ENCODE measurements at places on chromosomes 5 and 9.
A peak's percentile ranks its signal among the peaks of the same experiment; 100 is the strongest.

DNA sequence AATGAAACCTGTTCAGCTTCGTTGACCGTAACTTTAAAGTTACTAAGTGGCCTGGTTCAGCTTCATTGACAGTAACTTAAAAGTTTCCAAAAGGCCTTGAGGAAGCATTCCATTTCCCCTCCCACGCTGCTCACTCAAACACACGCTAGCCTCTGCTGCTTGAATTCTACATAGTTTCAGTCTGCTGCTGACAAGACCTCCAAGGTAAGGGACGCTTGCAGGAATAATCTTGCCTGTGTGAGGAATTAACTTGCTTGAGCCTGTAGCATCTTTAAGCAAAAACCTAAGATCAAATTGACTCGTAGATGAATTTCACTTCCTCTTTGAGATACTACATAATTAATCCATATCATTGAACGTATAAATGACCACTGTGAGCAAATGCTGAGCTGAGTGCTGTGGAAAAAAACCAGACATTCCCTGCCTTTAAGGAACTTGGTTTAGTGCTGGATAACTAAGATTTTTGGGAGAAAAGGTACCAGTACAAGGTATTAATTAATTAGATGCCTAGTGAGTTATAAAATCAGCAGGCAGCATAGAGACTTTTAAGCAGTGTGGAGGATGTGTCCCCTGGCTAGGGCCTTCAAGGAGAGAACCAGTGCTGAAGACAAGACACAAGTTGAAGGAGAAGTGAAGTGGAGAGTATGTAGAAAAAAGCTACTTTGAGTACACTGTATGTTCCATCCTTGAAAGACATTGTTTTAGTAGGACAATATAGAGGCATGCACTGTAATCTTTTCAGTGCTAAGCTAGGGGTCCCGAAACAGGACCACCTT is 39.2 kb downstream of the GRAMD2B start:
- no peak for DNase-seq

GRCh38 chr5:169874621-169875020 is 105.7 kb downstream of the INSYN2B start:
- DNase-seq, result no peak

GRCh38 chr9:33781736-33782135 is 13.6 kb upstream of the PRSS3 start:
- no peak for DNase-seq

DNA sequence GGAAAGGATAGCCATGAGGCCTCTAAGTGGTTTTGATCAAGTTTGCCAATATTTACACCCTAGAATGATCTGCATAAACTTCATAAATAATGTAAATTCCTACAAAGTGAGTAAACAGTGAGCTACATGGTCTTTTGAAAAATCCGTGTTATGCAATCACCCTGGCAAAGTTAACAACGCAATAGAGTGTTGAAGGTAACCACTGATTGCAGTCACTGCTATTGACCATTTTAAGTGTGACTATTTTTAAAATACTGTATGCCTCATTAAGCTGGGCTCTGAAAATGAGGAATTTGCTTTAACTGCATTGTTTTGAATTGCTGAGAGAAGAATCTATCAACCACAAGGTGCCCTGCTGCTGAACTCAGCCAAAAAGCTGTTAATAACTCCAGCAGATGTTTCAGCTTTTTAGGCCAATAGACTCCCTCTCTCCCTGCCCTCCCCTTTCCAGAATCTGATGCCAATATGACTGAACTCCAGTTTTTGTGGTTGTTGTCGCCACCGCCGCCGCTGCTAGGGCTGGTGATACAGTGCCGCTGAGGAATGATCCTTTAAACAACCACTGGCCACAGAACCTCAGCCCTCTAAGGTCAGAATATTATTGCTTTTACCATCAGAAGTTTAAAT is 35.3 kb upstream of the SMARCA2 start:
- DNase-seq, result no peak

DNA sequence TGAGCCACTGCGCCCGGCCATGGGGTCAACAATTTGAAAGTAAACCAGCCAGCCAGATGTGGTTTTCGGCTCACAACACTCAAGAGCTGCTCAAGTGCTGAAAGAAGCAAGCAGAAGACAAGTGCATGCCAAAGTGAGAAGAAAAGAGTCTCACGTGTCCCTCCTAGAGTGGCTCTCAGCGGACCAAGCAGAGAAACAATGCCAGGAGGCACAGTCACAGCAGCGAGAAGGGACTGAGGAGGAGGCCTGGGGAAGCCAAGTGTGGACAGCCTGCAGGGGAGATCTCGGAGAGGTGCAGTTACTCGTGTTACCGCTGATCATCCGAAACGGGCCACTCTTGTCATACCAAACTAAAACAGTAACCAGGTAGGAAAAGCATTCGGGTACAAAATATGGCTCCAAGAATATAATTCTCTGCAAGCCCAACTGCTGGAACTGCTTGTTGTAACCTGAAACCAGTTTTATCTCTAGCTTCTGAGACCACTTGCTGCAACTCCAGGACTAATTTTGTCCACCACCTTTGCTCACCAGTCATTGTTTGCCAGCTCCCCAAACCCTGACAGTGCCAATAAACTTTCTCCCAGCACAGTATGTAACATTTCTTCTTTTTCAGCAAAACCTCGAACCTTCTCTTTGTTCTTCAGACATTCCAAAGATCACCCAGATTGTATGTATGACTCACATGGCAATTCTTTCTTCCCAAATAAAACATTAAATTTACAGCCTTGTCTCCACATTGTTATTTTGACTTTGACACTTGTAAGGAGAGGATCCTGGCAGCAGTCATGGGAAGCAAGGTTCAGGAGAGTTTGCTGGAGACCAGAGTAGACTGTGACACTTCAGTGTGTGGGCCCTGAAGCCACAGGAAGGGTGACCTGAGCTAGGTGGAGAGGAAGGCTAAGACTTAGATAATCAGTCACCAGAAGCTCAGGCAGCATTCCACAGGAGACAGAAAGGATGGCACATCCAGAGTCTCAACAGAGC is 6.3 kb downstream of the SLC35D2 start:
- no peak for DNase-seq

DNA sequence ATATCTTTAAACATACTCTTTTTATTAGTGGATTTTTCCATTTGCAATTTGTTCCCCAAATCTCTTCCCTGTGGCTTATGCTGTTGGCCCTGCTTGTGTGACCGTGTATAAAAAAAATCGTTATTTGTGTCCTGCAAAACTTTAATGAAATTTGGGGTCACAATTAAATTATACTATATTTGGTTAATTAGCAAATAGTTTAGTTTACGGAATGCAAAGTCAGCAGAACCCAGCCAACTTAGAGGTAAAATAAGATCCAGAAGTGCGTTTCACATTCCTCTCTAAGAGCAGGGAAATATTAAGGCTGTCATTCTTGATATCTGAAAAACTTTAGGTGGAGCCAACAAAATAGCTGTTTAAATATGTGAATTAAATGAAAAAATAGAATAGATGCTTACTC is 2023.5 kb upstream of the WWC1 start:
- no peak for DNase-seq

DNA sequence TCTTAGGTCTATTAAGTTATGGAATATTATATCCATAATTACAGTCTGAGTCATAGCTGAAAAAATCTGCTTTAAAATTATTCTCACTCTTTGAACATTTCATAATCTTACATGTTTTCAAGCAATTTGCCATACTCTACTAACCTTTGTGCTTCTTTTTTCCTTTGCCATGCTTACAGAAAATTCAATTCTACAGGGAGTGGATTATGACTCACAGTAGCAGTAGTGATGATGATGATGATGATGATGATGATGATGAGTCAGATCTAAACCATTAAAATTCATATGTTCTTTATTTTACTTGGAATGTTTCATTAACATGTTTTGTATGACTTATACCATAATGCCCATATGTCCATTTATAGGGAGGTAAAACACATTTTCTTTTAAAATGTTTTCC is 207.1 kb downstream of the VPS13A start:
- DNase-seq, result no peak

- peak; percentile 6 for DNase-seq
These were observed 19.6 kb downstream of the TCF7 start for GRCh38 chr5:134133995-134134541.

GRCh38 chr5:36644727-36645126 is 38.3 kb downstream of the SLC1A3 start:
- no peak for DNase-seq

DNA sequence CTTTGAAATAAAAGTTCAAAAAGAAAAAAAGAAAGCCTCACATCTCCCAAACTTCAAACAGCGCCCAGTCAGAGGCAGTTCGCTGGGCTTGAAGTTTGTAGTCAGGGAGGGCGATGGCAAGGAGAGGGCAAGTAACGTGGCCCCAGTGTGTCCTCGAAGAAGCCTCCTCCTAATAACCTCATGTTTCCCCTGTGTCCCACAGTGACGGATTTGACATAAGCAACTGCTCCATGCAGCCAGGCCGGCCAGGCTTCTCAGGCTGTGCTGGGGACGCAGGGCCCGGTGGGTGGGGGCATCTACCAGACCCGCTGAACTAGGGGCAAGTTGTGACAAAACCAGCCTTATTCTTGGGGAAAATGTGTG is 172.2 kb downstream of the ERCC6L2 start:
- DNase-seq, result no peak

GRCh38 chr9:104263942-104264341 is 169.8 kb downstream of the SMC2 start:
- DNase-seq, result no peak

GRCh38 chr5:74310997-74311930 is 329.3 kb downstream of the ENC1 start:
- no peak for DNase-seq

- no peak for DNase-seq
These were observed 522.7 kb downstream of the NR2F1-AS1 start for GRCh38 chr5:93058309-93058708.

DNA sequence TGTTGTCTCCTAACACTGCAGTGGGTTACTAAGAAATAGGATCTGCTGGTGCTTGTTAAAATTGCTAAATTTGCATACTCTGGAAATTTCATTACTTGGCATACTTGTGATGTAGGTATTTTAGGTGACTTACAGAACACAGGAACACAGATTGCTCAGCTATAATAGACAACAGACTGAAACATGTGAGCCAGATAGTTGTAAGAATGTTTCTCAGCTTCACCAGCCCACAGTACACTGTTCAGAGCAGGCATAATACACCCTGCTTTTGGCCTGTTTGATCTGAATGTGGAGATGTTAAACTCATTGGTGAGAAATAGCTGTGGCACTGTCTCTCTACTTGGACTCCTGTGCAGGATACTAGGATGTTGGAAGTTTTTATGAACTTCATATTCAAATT is 275.7 kb downstream of the CSNK1G3 start:
- no peak for DNase-seq

- no peak for DNase-seq
These were observed 3.4 kb upstream of the RHOBTB3 start for GRCh38 chr5:95727764-95728191.

DNA sequence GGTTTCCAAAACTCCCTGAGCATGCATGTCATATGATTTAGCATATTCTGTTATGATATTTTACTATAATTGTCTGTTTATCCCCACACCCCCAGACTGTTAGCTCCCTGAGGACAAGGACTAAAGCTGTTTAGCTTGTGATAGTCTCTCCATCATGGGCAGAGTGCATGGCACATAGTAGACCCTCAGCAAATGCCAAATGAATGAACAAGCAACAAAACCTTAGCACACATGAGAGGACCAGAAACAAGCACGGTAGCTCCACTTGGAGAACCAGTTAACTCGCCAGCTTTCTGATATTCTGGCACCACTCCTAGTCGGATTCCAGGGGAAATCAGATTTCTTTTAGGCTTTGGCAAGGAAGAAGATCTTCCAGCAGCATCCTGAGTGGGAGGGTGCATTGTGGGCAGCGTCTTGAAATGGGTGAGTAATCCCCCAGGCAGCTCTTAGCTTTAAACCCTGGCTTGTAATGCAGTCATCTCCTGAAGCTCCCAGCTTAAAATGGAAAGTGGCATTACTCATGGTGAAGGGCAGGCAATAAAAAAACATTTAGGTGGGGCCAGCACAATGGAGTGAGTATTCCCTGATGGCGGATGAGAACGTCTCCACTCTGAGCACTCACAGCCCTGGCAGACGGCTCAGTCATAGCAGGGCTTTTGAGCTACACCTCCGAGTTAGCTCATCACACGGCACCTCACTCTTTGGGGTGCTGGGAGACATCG is 41.1 kb downstream of the FGF1 start:
- DNase-seq, result no peak

DNA sequence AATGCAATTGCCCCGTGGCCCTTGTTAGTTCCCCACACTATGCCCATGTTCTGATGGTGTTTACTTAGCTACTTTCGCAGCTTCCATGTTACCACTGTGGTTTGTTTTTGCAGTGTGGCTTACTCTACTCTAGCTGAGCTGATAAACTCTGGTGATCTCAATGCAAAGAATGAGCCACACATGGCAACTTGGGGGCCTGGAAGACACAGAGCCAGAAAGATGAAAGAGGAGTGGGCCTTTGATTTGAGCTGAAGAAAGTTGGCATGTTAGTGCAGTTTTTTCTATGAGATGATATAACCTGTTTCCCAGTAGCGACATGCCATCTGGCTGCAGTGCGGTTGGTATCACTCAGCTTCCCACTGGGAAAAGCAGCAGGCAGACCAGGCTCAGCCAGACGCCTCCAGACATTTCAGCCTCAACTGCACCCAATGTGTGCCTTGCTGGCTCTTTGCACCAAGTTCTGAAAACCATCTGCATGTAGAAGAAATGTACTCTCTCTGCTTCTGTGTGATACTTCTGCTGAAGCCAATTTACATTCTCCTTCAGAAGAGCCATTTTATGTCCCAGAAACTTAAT is 329.4 kb downstream of the ARHGEF28 start:
- DNase-seq, result no peak

DNA sequence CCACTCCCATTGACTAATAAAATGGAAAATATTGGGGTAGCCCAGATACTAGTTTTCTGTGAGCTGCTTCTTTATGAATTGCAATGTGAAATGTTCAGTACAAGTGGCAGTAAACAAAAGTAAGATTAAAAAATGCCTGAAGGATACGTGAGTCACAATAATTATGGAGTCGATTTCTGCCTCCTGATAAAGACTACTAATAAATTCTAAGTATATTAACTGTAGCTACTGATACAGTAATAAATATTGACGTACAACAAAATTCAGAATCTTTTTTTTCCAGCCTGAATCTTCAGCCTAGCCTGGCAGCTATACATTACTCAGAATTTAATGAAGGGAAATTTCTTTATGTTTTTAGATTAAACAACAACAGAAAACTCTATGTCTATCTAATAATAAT is 218.1 kb downstream of the MPDZ start:
- DNase-seq, result no peak

All from activated CD4-positive, alpha-beta T cell treated with anti-CD3 and anti-CD28 coated beads for 1 hour (primary cell).